ENCODE measurements at places on chromosomes 6 and 20.

- no peak for DNase-seq
Measured at GRCh38 chr6:53727748-53728147, 62.2 kb upstream of the KLHL31 start.

GRCh38 chr20:23387118-23387443 is 25.1 kb downstream of the GZF1 start:
- no peak for DNase-seq

DNA sequence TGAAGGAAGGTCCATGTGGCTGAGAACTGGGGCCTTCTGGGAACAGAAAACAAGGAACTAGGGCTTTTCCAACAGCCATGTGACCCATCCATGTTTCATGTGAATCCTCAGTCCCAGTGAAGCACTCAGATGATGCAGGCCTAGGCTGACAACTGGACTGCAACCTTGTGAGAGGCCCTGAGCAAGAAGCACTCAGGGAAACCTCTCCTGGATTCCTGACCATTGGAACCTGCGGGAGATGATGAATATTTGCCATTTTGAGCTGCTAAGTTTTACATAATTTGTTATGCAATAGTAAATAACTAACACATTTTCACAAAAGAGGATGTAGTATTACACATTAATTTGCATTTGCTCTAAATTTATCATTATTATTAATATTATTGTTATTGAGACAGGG is 38.4 kb upstream of the HLA-G start:
- DNase-seq = no peak

GRCh38 chr6:127794405-127794804 is 106.5 kb downstream of the THEMIS start:
- DNase-seq = no peak

- no peak for DNase-seq
Measured at GRCh38 chr6:169293196-169293595, 39.5 kb upstream of the THBS2 start.

- no peak for DNase-seq
Measured at GRCh38 chr6:32375739-32376529, 4.2 kb upstream of the TSBP1 start.

GRCh38 chr6:120556491-120556890 is 777.8 kb downstream of the TBC1D32 start:
- no peak for DNase-seq

- DNase-seq = no peak
Measured at GRCh38 chr6:83827050-83827449, 26.1 kb upstream of the RIPPLY2 start.

DNA sequence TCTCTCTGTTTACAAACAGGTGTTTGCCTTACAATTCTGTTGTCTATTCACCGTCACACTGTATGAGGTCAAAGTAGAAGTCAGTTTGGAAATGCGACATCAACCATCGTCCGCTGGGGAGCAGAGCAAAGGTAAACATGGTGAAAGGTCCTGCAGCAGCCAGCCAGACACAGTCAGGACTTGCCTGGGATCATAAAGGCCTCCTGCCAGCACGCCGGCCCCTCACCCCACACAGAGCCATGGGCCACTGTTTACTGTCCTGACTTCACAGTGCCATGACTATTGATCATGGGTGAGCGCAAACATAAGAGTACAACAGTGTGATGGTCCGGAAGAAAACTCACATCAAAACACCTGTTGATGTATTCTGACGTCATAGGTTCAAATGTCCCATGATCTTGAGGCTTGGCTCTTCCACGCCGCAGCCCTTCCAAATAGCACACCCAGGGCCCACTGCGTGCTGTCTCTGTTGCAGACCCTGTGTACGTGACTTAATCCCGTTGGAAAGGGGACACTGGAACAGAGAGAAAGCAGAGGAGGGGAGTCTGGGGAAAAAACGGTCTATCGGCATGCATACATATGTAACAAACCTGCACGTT is 16.9 kb upstream of the PPP1R3G start:
- DNase-seq = no peak

GRCh38 chr6:151869345-151869744 is 61.9 kb downstream of the ESR1 start:
- no peak for DNase-seq

GRCh38 chr6:92024110-92024509 is 1395.2 kb downstream of the EPHA7 start:
- DNase-seq = no peak

- no peak for DNase-seq
Measured at GRCh38 chr20:50843331-50844276, 48.7 kb downstream of the BCAS4 start.

DNA sequence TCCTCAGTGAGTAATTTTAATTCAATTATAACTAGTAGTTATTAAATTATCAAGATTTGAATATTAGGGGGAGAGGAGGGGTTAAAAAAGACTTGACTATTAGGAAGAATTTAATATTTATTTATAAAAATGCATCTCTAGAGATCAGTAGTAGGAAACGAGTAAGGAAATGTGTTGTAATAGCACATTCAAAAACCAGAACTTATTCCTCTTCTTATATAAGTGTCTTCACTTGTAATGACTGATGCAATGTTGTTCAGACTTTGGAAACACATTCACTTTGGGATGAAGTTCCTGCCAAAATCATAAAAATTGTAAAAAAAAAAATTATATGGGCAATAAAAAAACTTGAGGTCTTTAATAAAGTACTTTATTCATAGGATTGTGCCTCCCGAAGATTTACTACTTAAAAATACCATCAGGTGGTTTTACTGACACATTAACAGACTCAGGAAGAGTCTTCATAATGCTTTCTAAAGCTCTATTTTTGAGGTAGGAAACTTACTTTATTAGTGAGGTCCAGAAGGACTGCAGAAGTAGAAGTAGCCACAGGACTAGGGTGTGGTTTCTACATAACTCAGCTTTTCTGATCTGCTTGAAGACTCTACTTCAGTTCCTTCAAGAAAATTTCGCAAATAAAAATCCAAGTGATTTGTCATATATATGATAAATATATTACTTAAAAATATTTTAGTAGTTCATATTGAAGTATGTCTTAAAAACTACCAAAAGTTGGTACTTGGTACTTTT is 59.8 kb downstream of the CCDC170 start:
- DNase-seq = no peak

DNA sequence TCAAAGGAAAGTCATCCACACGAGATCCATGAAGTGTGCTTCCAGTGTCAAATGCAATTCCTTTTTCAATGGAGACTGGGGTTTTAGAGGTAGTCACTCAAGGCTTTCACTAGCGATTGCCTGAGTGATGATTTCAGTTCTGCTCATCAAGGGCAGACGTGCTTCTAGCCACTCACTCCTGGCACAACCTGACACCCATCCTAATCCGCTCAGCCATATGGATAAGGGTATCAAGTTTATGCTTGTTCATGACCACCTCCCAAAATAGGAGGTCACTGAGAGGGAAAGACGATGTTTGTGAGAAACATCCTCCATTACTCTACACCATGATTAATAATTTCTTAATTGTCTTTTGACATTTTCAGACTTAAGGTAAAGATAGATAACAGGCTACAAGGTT is 91.3 kb upstream of the HEY2 start:
- DNase-seq = no peak

- DNase-seq = no peak
Measured at GRCh38 chr20:60715172-60715571, 536.9 kb upstream of the CDH4 start.

- no peak for DNase-seq
Measured at GRCh38 chr6:89596056-89596455, 42.5 kb downstream of the LYRM2 start.

DNA sequence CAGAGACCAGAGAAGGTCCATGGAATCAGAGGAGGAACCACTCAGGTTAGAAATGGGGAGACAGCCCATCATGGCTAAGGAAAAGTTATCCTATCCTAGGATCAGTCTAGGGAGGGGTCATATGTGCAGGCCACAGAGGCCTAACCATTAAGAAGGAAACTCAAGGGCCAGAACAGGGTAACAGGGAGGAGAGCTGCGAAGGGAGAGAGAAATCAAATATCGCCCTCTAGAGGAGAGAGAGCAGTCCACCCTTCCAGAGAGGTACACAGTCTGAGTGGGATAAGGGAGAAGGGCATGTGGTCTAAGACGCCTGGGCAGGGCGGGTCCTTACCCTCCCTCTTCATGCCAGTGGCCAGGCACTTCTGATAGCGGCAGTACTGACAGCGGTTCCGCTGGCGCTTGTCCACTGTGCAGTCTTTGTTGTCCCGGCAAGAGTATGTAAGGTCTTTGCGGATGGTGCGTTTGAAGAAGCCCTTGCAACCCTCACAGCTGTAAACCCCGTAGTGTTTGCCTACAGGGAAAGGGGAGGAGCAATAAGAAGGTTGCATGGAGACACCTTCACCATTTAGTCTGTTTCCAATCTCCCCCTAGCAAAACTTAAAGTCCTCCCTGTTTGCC is 2.9 kb downstream of the RXRB start:
- DNase-seq = no peak

DNA sequence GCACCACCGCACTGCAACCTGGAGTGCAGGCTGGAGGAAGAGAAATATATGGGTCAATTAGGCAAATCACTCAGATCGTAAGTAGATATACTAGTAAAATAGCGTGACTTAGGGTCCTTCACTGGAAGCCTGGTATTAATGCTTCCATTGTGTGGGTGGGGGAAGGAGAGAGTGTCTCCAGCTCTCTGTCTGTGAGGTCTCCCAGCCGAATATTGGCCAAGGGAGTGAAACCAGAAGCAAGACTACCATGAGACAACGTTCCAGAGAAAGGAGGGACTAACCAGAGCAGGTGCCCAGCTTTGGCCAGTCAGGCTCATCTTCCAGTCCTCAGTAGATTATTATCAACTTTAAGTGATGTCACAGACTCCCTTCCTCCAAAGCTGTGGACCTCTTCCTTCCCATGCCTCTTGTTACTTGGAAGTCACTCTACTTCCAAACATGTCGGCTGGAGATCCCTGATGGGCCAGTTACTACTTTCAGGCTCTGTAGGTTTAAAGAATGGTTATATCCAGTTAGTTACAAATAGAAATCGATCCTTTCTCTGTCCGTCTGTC is 28.8 kb downstream of the MTHFD1L start:
- DNase-seq = no peak

GRCh38 chr6:119297049-119297448 is 52.5 kb downstream of the MAN1A1 start:
- no peak for DNase-seq

DNA sequence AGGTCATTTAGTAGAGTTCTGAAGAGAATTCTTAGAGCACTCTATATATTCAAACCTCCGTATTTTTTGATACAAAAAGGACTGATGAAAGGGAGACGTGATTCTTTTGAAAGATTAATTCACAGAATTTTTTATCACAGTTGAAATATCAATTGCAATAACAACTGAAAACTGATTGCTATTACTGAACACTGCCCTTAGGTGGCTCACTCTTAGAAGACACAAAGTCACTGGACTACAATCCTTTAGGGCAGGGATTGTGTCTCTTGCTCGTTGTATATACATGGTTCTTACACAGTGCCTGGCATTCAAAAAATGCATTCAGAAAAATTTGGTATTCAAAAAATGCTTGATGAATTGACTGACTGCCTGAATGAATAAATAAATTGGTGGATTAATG is 17.1 kb upstream of the CALHM6 start:
- DNase-seq = no peak

GRCh38 chr6:96211341-96211740 is 195.6 kb downstream of the FUT9 start:
- DNase-seq = no peak

- DNase-seq = no peak
Measured at GRCh38 chr6:18352001-18352400, 35.1 kb upstream of the RNF144B start.

DNA sequence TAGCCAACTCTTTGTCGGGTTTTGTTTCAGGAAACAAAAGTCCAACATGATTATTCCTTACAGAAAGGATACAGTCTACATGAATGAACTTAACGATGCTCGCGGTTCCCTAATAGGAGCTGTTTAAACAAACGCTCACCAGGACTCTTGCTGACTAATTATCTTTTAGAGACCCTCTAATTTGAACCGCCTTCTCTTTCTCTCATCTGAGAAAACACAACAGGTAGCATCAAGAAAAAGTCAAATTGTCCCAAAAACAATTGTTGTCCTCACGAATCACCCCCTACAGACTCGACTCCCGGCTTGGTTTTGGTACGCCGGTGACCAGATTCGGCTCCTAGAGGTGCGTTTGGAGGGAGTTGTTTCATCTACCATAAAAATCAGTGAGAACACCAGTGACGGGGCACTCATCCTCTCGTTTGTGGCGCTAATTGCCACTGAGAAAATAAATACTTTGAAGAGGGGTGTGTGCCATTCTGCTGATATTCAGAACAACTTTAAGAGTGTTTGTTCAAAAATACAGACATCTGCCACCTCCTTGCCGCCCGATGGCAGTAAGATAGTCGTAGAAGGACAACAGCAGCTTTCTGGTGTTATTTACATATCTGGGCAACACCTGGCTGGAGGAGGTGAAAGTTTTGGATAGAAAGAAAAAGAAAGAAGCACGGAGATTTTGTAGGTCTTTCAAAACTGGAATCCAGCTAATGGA is 1.1 kb upstream of the SIM1 start:
- no peak for DNase-seq

DNA sequence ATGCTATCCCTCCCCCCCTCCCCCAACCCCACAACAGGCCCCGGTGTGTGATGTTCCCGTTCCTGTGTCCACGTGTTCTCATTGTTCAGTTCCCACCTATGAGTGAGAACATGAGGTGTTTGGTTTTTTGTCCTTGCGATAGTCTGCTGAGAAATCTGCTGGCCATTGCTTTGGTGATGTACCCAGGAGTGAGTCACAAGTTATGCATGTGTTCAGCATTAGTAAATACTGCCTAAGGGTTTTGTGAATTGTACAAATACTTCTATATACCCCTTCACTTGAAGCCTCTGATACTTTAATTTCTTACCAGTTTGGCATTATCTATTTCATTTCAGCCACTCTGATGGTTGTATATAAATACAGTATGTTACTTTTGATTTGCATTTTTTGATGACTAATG is 711.3 kb upstream of the GJE1 start:
- no peak for DNase-seq

GRCh38 chr6:51655517-51655916 is 431.9 kb downstream of the PKHD1 start:
- no peak for DNase-seq

- no peak for DNase-seq
Measured at GRCh38 chr6:39342692-39343395, 20.3 kb upstream of the KCNK16 start.

DNA sequence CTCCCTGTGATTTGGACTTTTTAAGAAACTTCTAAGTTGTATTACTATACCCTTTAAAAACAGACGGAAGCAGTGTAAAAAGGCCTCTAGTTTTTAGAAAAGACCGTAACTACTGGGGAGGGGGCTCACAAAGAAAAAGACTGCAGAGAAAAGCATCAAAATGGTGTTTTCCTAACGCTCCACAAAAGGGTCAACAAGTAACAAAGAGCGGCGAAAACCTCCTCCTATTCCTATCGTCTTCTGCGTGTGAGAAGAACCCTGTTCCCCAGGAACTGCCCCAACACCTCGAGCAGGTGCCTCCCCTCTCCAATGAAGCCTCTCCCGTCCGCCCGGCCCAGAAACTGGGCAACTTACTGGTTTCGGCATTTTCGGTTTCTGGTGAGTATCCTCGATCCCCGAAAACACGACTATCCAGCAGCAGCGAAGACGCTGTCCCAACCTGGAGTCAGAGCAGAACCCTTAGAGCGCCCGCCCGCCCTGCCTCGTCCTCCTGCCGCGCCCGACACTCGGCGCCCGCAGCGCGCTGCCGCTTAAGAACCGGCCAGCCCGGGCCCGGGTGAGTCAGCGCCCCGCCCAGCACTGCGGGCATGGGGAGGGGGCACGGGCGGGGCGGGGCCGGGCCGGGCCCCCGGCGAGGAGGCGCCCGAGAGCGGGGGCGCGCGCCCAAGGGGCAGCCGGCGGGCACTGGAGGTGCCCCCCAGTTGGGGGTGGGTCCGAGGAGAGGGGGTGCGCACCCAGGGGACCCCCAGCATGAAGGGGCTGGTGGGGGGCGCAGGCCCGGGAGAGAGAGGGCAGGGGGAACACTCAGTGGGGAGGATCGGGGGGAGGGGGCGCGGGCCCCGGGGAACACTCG is 1.2 kb downstream of the EZR start:
- no peak for DNase-seq

Measured in SIG-M5 (cell line).